ENCODE measurements at places on chromosomes 11 and 22.

DNA sequence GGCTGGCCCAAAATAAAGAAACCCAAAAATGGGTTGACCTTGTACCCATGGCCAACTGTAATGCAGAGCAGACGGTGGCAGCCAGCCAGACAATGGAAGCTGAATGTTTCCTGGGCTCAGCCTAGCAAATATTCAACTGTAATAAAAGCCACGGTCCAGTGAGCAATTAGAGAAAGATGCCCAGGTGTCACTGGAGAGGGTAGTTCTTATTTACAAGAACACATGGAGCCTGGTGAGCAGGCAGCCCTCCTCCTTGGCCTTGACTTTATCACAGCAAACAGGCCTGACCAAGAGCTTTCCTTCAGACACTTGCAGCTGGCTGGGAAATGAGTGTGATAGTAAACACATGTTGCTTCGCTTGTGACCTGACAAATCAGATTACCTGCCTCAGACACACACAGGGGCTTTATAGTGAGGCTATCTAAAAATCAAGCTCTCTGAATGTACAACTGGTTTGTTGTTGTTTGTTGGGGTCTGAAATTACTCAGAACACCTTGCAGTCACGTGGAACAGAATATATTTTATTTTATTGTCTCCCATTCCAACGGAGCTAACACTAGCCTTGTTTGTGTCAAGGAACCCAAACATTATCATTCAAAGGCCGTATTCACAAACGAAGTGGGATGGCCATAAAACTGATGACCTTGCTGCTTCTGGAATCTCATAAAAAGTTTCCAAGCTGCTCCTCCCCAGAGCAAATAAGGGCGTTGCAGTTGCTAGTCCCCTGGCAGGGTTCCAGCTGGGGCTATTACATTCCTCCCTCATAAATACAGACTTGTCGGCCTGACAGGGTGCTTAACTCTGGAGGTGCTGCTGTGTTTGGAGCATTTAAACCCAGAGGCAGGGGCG, 161.1 kb downstream of the BBOX1 start:
- peaks cover 15% of the 10 kb centered on the region for H3K4me1 ChIP-seq
- H3K27me3 ChIP-seq, result no peaks in the 10 kb centered on the region
- peak; percentile 90 for DNase-seq
- H3K4me3 ChIP-seq, result no peak overlapping the region

- no peaks in the 10 kb centered on the region for H3K27me3 ChIP-seq
- H3K36me3 ChIP-seq, result no peaks in the 10 kb centered on the region
- DNase-seq, result no peak
- no peak overlapping the region for H3K27ac ChIP-seq
Observed at GRCh38 chr22:33542153-33542552, 378.1 kb downstream of the LARGE1 start.

DNA sequence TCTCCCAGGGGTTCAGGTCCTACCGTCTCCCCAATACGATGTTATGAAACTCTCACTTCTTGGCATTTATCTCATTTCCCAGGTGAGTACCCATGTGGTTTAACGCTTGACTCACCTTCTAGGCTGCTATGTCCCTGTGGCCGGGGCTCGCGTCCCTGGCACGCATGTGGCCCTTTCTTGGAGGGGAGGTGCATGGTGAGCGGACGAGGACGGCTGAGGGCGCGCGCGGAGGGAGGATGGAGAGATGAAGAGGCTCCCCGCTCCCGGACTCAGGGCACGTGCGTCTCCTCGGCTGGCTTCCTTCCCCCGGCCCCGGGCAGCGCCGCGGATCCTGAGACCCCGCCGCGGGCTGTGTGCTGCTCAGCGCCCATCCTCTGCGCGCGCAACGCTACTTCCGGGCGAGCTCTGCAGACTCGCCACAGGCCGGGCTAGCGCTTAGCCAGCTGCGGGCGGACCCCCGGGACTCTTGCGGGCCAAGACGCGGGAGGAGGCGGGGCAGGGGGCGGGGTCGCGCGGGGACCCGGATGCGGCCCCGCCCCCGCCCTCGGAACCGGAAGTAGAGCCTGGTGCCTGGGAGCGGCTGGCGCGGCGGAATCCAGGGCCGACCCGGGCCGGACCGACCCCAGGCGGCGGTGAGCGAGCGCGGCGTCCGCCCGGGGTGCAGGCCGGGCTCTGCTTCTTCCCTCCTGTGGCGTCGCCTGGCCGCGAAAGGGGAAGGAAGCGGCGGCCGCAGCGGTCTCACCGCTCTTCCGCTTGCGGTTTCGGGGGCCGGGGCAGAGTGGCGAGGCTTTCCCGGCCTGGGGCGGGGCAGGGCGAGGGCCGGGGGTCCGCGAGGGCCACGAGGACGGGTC, at the start of gene CTTN:
TSS of gene CTTN (plus strand) at position 547 of the 851 bp plus-strand sequence. CDS start 8,769 bp downstream, outside the sequence.
- H3K4me1 ChIP-seq, result peaks cover 19% of the 10 kb centered on the region
- H3K36me3 ChIP-seq, result peaks cover 35% of the 10 kb centered on the region
- no peaks in the 10 kb centered on the region for H3K27me3 ChIP-seq

- H3K27me3 ChIP-seq, result no peaks in the 10 kb centered on the region
- DNase-seq, result no peak
- no peak overlapping the region for H3K27ac ChIP-seq
- H3K36me3 ChIP-seq, result no peaks in the 10 kb centered on the region
Observed at GRCh38 chr11:25981998-25982397, 349.9 kb upstream of the ANO3 start.

- H3K27ac ChIP-seq, result no peak overlapping the region
- no peaks in the 10 kb centered on the region for H3K36me3 ChIP-seq
- no peak overlapping the region for H3K4me3 ChIP-seq
- H3K4me1 ChIP-seq, result no peaks in the 10 kb centered on the region
- H3K27me3 ChIP-seq, result no peaks in the 10 kb centered on the region
Observed at GRCh38 chr11:125873881-125874555, 13.4 kb upstream of the HYLS1 start.

DNA sequence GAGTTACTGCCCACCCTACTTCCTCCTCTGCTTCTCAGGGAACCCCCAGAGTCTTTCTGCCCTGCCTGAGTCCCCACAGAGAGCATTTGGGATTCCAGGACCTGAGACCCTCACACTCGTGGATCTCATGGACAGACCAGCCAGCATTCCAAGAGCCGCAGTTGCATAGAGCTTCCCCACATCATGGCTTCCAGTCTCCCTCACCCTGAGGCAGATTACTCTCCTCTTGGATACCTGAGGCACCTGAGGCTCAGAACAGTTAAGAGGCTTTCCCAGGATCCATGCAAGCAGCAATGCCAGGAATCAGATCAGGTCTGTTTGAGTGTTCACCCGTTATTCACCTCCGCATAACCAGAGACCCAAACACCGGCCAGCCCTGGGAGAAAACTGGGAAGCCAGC, 102.2 kb downstream of the TRIM29 start:
- DNase-seq, result peak; percentile 11
- no peak overlapping the region for H3K4me3 ChIP-seq

DNA sequence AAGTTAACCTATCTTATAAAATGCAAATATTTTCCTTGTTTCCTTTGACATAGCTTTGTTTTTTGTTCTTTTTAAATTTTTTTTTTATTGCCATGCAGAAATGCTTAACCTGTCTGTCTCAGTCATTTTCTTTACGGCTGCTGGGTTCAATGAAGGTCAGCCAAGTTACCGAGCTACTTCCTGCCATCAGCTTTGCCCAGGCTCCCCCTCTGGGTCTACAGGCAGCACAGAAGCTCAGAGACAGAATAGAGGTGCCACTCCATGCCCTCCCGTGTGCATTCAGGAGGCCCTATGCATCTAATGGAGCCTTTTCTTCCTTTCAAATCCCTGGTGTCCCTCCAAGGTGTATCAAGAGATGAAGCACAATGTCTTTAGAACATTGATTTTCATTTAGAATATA, 411.0 kb upstream of the NARS2 start:
- no peaks in the 10 kb centered on the region for H3K27me3 ChIP-seq
- H3K27ac ChIP-seq, result no peak overlapping the region
- H3K4me3 ChIP-seq, result no peak overlapping the region
- H3K36me3 ChIP-seq, result no peaks in the 10 kb centered on the region
